ENCODE measurements at places on chromosomes 5 and 9. TPM values are rescaled to one million over a fixed set of nuclear protein-coding genes. Genes with fewer than 3 reads are reported as not detected.

Gene BTNL3
- not detected for total RNA-seq

Gene PCDHA6
- 0.20 TPM for total RNA-seq

DNA sequence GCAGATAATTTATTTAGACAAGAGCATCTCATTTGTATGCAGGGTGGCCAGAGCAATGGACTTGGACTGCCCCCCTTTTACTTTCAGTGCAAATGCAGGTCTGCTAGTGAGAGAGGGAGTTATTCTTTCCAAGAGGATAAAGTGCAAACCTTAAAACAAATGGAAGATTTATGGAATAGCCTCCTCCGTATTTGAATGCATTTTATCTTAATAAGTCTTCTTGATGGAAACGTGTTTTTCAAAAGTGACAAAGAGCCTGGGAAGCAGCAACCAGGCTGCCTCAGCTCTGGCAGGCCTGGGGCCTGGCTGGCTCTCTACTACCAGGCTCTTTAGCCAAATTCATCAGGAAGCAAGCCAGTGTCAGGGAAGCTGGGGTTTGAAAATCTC lies 6.8 kb downstream of the NR2F1 start:
- DNase-seq: no peak

DNA sequence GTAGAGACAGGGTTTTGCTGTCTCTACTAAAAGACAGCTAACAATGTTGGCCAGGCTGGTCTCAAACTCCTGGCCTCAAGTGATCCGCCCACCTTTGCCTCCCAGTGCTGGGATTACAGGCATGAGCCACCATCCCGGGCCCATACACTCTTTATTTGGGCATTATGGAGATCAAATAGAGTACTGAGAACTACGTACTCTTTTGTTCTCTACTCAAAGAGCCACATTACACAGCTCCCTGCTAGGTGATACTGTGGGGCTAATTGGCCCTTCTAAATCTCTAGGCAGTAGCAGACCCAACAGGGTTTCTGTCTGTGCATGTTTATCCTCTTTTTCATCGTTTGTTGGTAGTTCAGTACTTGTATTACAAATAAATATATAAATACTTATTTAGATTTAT lies 16.1 kb downstream of the CKMT2 start:
- no peak for DNase-seq

- no peak for DNase-seq
Measured at GRCh38 chr5:14201325-14202045, 58.3 kb downstream of the TRIO start.

Gene IER5L
- 5.5 TPM for total RNA-seq

- DNase-seq: no peak
Measured at GRCh38 chr5:127429928-127430327, 87.5 kb upstream of the PRRC1 start.

Gene PCDHB5
- total RNA-seq: 4.3 TPM

- DNase-seq: no peak
Measured at GRCh38 chr9:120937596-120937995, 11.0 kb upstream of the TRAF1 start.

DNA sequence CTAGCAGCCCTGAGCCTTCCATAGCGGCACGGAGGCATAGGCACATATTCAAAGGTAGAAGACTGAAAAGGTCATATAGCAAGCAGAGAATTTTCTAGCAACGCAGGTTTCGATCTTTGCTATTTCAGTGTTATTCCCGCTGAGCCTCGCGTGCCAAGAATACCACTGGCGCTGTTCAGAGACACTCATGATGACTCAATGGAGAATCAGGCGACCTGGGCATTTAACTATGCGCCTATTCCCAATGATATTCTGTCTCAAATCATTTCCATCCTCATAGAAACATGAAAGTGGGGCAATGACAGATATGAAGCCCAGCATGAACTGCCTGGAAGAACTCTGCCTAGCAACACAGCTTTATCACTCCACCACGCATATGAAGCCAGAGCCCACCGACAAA lies 59.9 kb downstream of the EFNA5 start:
- no peak for DNase-seq

GRCh38 chr5:87900419-87900818 lies 368.2 kb downstream of the TMEM161B start:
- no peak for DNase-seq

DNA sequence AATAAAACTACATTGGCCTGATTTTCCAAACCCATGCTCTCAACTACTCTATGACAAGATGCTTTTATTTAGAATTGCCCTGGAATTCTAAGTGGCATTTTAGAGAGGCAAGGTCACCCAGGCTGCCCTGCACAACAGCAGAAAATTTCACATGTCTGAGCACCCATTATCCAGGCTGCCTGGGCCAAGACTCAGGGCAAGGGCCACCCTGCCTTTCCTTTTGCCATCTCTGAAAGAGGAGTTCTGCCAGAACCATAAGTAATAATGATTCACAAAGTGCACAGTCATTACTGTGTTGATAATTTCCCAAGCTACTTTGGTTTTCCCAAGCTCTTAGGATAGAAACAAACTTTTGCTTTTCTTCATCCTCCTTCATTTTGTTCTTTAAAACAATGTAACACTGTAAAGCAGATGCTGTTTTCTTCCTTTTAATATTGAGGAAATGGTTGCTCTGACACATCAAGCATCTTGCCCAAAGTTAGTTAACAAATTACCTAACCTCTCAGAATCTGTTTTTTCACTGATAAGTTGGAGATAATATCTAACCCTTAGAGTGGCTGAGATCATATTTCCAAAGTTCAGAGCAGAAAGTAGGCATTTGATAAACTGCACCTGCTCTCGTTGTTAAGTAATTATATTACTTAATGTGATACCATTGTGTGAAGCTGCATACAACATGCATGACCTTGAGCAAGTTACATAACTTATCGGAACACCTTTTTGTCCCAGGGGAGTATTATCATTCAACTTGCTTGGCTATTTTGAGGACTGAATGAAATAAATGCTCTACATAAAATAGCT lies 325.6 kb downstream of the PRELID2 start:
- DNase-seq: no peak

Gene ACTBL2
- total RNA-seq: not detected

DNA sequence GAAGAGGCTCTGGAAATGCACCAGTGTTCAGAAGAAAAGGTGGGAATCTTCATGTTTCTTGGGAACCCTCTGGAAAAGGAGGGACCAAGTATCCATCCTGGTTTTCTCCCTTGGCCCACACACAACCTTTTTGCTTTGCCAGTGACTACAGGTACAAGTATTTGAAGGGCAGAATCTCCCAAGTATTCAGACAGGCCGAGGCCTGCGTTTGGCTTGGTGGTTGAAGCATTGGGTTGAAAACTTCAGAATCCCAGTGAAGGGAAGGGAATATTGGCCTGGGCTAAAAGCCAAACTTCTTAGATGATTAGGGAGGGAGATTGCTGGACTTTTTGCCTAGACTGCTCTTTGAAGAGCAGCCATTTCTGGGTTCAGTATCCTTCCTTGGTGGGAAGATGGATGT lies 71.9 kb downstream of the UBAP1 start:
- no peak for DNase-seq

- no peak for DNase-seq
Measured at GRCh38 chr9:88657893-88658292, 122.9 kb downstream of the NXNL2 start.

- DNase-seq: no peak
Measured at GRCh38 chr5:1732945-1733344, 66.7 kb downstream of the MRPL36 start.

- DNase-seq: no peak
Measured at GRCh38 chr5:139648205-139649081, at the start of gene CXXC5. TSS of gene CXXC5 (plus strand) at chr5:139648349. CDS start at chr5:139680524, 32,175 bp downstream.

Gene MED10
- total RNA-seq: 14.2 TPM

Gene HSPB3
- 338 TPM for total RNA-seq

GRCh38 chr5:91106842-91107511 lies 276.1 kb downstream of the ARRDC3 start:
- DNase-seq: no peak

DNA sequence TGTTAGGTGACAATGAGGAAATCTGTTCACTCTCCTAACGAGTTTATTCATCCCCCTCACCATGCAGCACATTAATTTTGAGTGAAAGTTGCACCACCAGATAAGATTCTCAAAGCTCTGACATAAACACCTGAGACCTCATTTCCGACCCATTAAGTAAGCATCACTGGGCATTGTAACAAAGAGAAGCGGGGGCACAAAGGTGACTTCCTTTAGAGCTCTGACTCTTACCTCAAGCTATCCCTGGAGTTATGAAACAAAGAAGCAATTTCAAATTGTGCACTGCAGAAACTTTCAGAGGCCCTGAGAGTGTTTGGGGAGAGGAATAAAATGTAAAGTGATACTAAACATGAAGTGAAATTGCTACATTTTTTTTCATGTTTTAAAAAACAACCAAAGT lies 29.5 kb downstream of the C5orf15 start:
- DNase-seq: no peak

DNA sequence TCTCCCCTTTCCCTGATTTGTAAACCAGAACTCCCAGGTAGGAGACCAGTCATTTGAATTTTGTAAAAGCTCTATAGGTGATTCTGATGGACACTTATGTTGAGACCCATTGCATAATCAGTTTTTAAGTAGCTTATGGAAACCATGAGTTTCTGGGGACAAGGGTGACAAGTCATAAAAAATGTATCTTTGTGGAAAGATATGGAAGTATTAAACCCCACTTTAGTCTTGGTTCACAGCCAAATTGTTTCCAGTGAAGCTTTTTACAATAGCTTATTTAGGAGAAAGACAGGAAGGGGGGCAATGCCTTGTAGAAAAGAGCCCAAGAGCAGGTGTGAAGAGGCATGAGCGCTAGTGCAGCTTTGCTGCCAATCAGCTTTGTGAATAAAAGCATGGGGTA lies 453 bp upstream of the CCL28 start:
- no peak for DNase-seq

DNA sequence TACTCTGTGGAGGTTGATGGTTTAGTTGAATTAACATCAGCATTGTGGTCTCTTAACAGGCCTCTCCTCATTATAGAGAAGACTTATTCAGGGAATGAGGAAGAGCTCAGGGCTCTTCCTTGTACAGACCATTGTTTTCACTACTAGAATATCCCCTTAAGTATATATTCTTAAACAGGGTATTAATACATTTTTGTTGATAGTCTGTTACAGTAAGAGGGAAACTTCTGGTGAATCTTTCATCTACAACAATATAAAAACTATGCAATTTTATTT lies 330.7 kb downstream of the ADGRV1 start:
- no peak for DNase-seq

Gene NR6A1
- 1.9 TPM for total RNA-seq

DNA sequence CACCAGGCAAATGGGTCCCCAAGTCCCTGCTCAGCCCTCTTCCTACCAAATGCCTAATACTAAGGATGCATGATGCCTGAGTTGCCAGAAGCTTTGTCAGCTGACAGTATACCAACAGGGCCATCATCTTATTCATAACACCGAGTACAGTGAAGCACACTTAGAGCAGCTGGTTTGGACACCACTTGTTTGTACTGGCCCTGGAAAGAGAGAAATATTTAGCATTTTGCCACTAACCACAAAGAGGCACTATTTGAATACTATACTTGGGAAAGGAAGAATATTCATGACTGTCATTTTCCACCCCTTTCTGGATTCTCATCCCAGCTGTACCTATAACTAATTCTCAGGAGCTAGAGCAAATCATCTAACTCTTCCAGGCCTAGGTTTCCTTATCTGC lies 364.4 kb upstream of the KIF2A start:
- no peak for DNase-seq

DNA sequence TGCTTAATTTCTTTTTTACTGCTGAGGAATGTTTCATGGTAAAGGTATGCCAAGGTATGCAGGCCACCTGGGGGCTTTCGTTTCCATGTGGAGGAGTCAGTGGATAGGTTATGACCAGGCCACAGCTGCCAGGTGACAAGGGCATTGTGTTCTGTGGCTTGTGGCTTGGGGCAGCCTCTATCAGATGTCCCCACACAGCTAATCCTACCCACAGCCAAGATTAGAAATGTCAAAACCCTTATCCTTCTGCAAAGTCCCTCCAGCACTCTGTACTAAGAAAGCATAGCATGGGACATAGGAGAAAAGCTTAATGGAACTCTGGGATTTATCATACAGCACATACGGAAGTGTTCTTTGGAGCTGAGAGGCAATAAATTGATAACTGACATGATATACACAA lies 171.2 kb upstream of the S1PR3 start:
- DNase-seq: no peak

GRCh38 chr9:95138474-95138873 lies 179.0 kb downstream of the FANCC start:
- DNase-seq: no peak

DNA sequence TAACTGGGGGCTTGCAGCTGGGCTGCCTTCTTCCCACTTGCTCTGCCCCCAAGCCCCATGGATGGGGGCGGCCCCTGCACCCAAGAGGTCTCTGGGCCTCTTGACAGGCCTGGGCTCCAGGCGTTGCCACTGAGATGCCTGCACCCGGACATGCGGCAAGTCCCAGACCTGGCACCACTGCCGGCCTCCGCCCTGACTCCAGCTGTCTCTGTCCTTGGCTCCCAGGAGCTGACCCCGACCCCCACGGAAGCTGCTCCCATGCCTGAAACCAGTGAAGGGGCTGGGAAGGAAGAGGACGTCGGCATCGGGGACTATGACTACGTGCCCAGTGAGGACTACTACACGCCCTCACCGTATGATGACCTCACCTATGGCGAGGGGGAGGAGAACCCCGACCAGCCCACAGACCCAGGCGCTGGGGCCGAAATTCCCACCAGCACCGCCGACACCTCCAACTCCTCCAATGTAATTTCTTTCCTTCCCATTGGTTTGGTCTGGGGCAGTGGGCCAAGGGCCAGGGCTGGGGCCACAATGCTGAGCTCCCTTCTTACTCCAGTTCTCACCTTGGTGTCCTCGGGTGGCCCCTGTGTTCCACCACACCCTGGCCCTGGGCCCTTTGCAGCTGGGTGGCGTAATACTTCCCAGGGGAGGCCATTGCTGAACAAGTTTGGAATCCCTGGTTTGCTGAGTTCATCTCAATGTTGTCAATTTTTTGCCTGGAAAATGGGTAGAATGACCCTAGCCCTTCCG lies 88.6 kb downstream of the COL5A1 start:
- peak; percentile 90 for DNase-seq

- DNase-seq: no peak
Measured at GRCh38 chr5:150397146-150397781, 15.4 kb downstream of the CD74 start.

Gene HTR1A
- not detected for total RNA-seq

Gene SPATA31C1
- total RNA-seq: not detected

DNA sequence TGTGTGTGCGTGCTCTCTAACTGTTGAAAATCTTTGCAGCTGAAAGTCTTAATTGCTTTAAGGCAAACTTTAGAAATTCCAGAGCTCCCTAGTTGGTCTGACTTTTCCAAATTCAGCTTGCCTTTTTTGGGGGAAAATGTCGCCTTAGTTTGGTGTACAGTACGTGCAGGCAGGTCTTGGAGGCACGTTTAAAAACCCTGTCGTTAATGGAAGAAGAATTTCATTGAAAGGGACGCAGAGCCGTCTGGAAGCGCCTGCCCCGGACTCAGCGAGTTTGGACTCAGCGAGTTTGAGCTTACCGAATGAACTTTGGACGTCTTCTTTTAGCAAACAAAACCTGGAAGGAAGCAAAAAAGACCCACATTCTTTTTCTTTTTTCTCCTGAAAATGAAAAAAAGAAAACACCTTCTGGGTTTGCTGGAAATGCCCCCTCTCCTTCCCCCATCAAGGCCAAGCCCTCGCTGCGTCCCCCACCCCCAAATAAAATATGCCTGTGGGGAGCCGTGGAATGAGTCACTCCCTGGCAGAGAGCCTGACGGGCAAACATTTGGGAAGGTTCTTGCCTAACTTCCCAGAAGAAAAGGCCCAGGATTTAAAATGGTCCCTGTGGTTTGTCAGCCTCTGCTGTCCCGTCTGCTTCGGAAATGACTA lies 1.5 kb downstream of the NEK6 start:
- DNase-seq: peak; percentile 86

Gene OR1L1
- total RNA-seq: not detected

GRCh38 chr9:134863306-134863902 lies 17.2 kb upstream of the FCN2 start:
- no peak for DNase-seq

Gene ARPC5L
- total RNA-seq: 23.5 TPM

Data from right atrium auricular region (tissue), 2 donors.